ENCODE measurements at places on chromosomes 7 and 10.

DNA sequence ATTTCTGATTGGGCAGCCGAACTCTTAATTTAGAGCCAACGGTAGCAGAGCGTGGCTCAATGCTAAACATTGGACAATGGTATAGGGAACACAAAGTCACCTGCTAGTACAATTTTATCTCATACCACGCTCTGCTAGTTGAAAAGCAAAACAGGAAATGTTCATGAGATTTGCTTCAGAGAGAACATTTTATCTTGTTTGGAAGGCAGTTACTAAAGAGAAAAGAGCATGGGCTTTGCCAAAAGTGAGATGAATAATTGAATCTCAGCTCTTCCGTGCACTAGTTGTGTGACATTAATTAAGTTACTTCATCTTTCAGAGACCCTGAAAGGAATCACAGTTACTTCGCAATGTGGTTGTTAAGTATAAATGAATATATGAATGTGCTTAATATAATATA, 161.5 kb upstream of the FAM13C start:
- DNase-seq = no peak

GRCh38 chr7:131602994-131603372, 46.6 kb upstream of the PODXL start:
- no peak for DNase-seq

- DNase-seq = no peak
Observed at GRCh38 chr10:31954410-31955191, 26.0 kb upstream of the ARHGAP12 start.

- no peak for DNase-seq
Observed at GRCh38 chr10:98039690-98040381, 9.4 kb upstream of the CRTAC1 start.

DNA sequence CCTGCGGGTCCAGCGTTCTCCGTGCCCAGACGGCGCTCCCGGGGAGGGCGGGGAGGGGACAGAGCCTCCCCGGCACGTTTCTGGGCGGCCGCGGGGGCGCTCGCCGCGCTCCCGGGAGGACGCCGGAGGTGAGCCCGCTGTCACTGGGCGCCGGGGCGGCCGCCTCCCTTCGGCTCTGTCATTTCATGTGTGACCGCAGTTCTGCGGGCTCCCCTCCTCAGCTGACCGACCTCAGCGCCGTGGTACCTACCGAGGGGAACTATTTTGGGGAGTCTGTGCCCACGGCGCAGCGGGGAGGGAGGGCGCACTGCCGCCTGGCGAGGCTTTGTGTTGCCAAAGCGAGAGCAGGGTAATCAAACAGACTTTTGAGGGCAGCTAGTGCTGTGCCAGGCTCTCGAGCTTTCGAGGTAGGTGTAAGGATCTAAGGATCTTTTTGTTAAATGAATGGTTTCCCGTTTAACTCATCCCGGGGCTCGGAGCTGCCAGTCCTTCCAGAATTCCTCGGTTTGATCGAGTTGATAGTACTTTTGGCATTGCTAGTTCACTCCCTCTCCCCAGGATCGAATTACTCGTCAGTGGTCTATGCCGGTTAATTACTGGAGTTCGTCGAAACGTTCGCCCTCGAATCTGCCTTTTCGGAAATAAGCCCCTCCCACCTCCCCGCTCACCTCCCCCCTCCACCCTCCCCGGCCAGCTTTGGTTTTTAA, 1.9 kb downstream of the ARID5B start:
- peak; percentile 83 for DNase-seq

- no peak for DNase-seq
Observed at GRCh38 chr10:66717231-66717981, 208.4 kb upstream of the LRRTM3 start.

GRCh38 chr7:40885503-40885902, 750.7 kb downstream of the SUGCT start:
- no peak for DNase-seq

GRCh38 chr7:19094598-19095352, 22.7 kb downstream of the TWIST1 start:
- DNase-seq = no peak

DNA sequence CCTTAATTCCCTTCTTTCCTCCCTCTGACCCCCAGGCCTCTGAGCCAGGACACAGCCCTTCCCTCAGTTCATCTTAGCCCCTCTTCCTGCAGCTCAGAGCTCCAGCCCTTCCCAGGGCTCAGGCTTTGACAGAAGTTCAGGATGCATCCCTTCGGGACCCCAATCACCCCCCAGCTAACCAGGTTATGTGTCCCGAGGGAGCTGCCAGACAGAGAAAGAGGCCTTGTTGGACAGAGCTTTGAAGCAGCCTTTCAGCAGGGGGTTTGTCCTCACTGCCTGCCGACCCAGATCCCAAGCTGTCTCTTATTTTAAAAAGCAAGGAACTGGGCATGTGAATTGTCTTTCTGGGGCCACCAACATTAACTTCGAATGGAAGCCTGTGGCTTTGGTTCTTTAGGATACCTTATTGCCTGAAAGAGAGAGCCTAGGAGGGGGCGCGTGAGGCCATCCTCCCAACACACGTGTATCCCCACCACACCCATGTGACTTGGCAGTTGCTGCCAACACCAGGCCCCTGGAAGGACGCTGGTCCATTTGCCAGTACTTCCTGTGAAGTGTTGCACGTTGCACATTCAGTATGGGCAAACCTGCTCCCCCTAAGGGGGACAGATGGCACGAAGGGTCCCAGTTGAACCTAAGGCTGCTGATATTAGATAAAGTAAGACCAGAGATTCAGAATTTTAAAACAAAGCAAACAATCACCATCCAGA, 858 bp downstream of the CCDC136 start:
- no peak for DNase-seq

DNA sequence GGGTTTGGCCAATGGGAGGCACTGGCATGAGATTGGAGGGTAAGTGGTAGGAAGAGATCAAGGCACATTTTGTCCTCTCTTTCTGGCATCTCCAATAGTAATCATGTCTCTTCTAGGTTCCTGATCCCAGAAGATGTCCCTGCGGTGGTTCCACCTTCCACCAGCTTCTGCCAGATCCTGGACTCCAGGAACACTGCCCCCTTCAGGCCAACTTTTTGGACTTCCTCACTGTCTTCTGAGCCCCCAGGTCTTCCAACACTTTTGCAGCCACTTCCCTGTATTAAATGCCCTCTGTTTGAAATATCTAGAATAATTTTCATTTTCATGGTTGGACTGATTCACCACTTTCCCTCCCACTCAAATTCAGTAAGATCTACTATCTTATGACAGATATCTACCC, 60.9 kb downstream of the BAMBI start:
- DNase-seq = no peak

- DNase-seq = no peak
Observed at GRCh38 chr10:132187430-132188138, 836 bp downstream of the DPYSL4 start.

DNA sequence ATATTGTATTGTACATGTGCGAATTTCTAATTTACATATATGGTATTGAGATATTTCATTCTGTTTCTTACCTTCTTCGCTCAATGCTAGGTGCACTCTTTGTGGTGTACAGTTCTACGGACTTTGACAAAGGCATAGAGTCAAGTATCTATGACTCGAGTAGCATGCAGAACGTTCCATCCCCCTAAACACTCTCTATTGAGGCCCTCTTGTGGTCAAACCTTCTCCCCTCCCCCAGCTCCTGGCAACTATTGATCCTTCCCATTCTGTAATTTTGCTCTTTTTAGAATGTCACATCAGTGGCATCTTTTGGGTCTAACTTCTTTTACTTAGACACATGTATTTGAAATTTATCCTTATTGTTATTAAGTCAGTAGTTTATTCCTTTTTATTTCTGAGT, 30.7 kb upstream of the GDF10 start:
- DNase-seq = no peak

DNA sequence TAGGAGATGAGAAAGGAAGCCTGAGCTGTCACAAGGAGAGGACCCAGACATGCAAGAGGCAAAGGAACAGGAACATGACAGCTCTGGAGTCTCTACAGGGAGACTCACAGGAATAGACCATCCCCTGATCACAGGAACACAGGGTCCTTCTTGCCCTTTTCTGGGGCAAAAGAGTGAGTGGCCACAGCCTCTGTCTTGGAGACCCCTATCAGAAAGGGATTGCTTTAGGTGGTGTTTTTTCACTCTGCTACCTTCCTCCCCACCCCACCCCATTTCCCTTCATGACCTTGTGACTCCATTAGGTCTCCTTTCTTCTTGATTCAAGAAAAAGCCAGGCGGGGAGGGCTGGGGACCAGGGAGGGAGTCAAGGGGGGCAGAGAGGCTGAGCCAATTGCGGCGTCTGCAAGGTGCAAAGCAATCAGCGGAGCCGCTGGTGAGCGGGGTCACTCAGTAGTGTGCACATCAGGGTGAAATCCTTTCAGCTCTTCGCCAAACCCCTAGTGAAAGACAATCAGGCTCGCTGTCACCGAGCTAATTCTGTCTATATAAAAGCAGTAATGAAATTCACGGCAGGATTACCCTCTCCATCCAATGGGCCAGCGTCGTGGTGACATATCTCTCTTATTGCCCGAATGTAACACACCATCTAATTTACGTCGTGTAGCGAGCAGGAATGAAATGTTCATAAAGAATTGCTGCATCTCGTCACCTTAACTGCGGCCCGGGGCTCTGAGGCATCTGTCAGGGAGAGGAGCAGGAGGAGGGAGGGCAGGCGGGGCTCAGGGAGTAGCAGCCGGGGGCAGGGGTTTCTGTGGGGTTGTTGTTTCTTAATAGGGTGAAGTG, 31.5 kb upstream of the BTRC start:
- DNase-seq = no peak

DNA sequence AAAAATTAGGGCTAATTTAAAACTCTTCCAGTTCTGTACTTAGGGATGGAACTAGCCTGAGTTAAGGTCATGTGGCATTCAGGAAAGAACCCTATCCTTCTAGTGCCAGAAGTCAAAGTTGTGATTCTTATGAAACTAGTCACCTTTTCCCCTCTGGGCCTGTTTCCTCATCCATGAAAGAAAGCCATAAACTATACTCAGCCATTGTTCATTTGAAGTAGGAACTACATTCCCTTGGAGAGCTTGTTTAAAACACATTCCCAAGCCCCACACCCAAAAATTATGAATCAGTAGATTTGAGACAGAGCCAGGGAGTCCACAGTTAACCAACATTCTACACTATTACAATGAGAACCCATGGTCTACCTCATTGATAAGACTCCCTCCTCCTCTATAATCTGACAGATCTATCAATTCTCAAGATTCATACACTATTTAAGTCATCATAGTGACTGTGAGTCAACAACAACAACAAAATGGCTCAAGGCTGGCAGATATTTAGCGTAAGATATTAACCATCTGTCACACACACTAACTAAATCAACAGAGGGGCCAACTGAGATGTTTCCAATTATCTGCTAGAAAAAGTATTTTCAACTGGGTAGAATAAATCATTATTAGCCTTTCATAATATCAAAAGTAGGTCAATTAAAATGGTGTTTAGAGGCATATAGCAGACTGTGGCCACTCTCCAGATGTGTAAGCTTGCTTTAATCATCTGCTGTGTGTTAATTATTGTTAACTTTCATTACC, 102.3 kb downstream of the SLC25A13 start:
- no peak for DNase-seq

DNA sequence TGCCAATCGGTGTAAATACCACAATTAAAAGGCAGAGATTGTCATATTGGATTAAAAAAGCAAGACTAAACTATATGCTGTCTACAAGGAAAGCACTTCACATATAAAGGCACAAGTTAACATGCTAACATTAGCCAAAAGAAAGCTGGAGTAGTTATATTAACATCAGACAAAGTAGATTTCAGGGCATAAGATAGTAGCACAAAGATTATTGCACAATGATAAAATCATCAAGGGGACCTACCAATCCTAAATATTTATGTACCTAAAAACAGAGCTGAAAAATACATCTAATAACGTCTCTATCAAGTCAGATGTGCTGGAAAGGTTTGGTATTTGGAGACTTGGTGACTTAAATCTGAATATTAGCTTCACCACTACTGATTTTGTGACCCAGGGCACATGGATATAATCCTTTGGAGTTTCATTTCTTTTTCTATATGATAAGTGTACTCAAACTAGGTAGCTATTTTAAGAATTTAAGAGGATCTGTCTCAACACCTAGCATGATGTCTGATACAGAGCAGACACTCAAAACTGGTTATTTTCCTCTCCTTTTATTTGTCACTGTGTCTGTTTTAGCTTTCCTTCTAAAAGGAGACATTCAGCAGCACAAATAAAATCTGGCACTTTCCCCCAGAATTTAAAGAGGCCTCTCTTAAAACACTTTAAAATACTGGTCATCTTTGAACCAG, 156.5 kb downstream of the DOCK4 start:
- no peak for DNase-seq

GRCh38 chr7:131498237-131498885, 58.1 kb downstream of the PODXL start:
- DNase-seq = no peak
